ENCODE measurements at places on chromosomes 6 and 20. TPM values are rescaled to one million over a fixed set of nuclear protein-coding genes. Genes with fewer than 3 reads are reported as not detected.

DNA sequence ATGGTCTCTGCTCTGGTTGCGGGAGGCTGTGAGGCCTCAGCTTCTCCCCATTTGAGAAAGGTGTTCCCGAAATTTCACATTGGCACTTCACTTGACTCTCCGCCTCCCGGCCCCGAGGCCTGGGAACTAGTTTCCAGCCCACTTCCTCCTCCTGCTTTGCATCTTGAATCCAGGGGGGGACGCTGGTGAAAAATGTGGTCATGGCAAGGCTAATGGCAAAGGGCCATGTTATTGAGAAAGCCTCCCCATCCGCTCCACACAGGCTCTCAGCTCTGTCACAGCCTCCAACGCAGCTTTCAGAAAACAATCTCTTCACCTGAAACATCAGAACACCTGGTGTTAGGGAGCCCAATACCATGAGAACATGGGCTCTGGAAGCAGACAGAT, 5.6 kb downstream of the PLAGL2 start:
- no peak overlapping the region for H3K4me3 ChIP-seq
- H3K27me3 ChIP-seq = no peaks in the 10 kb centered on the region
- DNase-seq = no peak

GRCh38 chr6:125814481-125814880, 23.7 kb downstream of the NCOA7 start:
- no peaks in the 10 kb centered on the region for H3K27me3 ChIP-seq
- H3K4me1 ChIP-seq = peaks cover 51% of the 10 kb centered on the region
- H3K36me3 ChIP-seq = no peaks in the 10 kb centered on the region
- DNase-seq = no peak
- H3K4me3 ChIP-seq = no peak overlapping the region
- H3K27ac ChIP-seq = peak overlapping the region; percentile 47

DNA sequence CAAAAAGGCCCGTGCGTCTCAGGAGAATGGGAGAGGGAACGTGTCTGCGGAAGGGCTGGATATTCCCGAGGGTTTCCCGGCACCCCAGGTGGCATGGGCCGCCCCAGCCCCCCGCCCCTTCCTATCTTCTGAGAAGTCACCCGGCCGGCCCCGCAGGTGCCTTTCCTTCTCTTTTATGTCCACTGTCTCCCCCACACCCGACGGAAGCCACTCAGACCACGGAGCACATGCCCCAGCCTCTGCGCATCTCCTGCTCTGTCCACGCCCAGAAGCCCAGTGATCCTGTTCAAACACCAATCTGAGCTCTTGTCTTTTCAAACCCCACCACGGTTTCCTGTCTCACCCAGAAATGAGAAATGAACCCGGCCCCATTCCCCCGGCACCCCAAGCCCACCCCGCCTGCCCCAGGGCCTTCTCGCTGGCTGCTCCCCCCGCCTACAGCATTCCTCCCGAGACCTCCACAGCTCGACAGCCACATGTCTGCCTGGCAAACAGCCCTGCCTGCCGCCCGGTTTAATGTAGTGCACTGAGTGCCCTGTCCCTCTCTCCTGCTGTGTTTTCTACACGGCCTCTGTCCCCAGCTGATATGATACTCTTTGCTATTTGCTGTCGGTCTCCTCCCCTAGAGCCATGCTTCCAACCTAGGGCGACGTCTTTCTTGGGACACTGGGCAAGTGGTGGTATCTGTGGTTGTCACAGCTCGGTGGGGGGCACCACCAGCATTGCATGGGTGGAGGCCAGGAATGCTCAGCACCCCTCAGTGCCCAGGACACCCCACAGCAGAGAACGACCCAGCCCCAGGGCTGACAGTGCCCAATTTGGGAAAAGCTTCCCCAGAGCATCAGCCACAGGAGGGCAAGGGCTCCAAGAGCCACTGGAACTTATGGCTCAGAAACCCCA, 182.7 kb downstream of the TAF4 start:
- H3K27ac ChIP-seq = no peak overlapping the region
- no peak for DNase-seq
- no peaks in the 10 kb centered on the region for H3K27me3 ChIP-seq

- DNase-seq = peak; percentile 91
- H3K27me3 ChIP-seq = no peaks in the 10 kb centered on the region
- H3K36me3 ChIP-seq = no peaks in the 10 kb centered on the region
- no peak overlapping the region for H3K27ac ChIP-seq
- peaks cover 23% of the 10 kb centered on the region for H3K4me1 ChIP-seq
- H3K4me3 ChIP-seq = no peak overlapping the region
These were observed 68.9 kb upstream of the FAM184A start for GRCh38 chr6:119147101-119148053.

DNA sequence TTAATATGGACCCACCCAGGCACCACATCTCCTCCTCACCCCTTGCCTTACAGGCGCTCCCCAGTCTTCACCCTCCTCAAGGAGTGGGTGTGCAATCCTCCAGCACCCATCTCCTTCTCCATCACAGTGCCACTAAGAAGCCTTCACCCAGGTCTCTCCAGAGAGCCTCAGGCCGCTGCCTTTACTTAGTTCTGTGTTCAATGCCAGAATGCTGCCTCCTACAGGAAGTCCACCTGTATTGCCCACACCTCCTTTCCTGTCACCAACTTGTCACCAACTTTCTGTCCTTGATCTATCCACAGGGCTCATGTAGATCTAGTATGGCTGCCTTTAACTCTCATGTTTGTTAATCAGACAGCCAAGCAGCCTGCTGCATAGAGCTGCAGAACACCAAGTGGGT, 586 bp upstream of the LST1 start:
- no peak for DNase-seq
- H3K4me3 ChIP-seq = no peak overlapping the region
- H3K27me3 ChIP-seq = no peaks in the 10 kb centered on the region
- H3K4me1 ChIP-seq = peaks cover 20% of the 10 kb centered on the region

- H3K27ac ChIP-seq = no peak overlapping the region
- peaks cover 4% of the 10 kb centered on the region for H3K27me3 ChIP-seq
- no peaks in the 10 kb centered on the region for H3K36me3 ChIP-seq
- H3K4me1 ChIP-seq = peaks cover 19% of the 10 kb centered on the region
- DNase-seq = no peak
These were observed 95.9 kb upstream of the IYD start for GRCh38 chr6:150272976-150273315.

DNA sequence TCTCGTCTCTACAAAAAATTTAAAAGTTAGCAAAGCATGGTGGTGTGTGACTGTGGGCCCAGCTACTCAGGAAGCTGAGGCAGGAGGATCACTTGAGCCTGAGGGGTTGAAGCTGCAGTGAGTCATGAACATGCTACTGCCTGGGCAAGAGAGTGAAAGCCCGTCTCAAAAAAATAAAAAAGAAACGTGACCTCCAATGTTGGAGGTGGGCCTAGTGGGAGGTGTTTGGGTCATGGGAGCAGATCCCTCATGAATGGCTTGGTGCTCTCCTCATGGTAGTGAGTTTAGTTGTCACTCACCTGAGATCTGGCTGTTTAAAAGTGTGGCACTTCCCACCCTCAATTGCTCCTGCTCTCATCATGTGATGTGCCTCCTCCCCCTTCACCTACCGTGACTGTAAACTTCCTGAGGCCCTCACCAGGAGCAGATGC, 24.3 kb downstream of the RBL1 start:
- DNase-seq = no peak
- H3K27me3 ChIP-seq = no peaks in the 10 kb centered on the region
- H3K4me1 ChIP-seq = peaks cover 14% of the 10 kb centered on the region
- no peak overlapping the region for H3K27ac ChIP-seq

GRCh38 chr6:156598071-156598854, 178.9 kb upstream of the ARID1B start:
- no peak overlapping the region for H3K4me3 ChIP-seq
- H3K4me1 ChIP-seq = peaks cover 14% of the 10 kb centered on the region
- no peaks in the 10 kb centered on the region for H3K27me3 ChIP-seq
- H3K36me3 ChIP-seq = no peaks in the 10 kb centered on the region
- H3K27ac ChIP-seq = no peak overlapping the region

- H3K27me3 ChIP-seq = no peaks in the 10 kb centered on the region
- peaks cover 3% of the 10 kb centered on the region for H3K4me1 ChIP-seq
- no peak overlapping the region for H3K27ac ChIP-seq
- H3K4me3 ChIP-seq = no peak overlapping the region
- no peak for DNase-seq
These were observed 294.7 kb downstream of the PTPRT start for GRCh38 chr20:42895020-42895419.

DNA sequence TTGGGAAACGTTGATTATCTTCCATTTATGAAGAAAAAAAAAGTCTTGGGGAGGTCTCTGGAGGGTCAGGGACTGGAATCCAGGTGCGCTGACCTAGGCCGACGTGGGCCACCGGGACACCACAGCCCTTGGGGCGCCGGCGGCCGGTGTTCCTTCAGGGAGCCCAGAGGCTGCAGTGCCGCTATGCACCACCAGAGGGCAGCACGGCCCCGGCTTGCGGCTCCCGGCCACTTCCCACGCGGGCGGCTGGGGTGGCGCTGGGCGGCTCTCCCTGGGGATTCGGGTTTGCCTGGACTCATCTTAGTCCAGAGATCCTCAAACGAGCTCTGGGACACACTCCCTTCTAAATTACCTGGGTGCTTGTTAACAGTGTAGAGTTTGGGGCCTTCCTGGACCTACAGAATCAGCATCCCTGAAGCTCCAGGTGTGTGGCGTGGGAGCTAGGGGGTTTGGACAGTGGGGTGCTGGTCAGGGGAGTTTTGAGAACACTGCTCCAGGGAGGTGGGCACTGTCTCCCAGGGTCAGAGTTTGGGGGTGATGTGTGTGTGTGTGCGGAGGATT, 23.0 kb upstream of the GTSF1L start:
- peak overlapping the region; percentile 84 for H3K27ac ChIP-seq
- peak; percentile 94 for DNase-seq
- H3K36me3 ChIP-seq = no peaks in the 10 kb centered on the region
- no peaks in the 10 kb centered on the region for H3K27me3 ChIP-seq
- no peak overlapping the region for H3K4me3 ChIP-seq

DNA sequence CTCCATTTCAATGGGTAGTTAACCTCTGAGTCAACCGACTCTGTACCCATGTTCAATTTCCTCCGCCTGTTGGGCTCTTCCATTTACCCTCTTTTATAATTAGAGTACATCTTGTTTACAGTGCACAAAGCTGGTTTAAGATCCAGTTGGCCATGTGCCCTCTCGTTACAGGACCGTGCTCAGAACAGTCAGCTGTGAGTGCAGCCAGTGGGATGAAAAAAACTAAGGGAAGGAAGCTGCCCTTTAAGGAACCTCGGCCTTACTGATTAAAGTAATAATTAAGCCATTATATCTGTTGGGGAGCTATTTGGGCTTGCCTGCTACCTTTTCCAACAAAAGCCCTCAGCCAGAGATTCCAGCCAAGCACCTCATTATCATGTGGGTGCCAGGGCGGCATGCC, 68.8 kb downstream of the TMEM170B start:
- peaks cover 35% of the 10 kb centered on the region for H3K4me1 ChIP-seq
- DNase-seq = no peak

DNA sequence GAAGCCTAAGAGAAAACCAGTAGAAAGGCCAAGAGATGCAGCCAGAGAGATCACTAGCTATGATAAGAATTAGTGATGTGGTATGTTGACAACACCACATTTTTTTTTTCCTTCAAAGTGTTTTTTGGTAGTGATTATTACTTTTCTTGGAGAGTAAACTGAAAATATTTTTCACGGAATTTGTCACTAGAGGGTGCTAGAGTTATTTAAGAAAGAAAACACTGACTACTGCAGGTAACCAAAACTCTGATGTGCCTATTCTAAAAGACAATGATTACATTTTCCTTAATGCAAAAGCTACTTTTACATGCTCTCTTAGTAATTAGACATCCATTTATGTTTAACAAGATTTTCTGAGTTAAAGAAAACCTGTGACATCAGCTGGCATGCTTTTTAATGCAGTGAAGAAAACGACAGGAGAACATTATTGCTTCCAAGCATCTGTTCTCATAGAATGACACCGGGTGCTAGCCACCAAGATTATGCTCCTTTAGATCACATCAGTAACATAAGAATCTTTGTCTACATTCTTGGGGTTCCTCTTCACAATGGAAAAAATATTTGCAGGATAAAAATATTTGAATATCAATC, 28.8 kb downstream of the RWDD2A start:
- no peak overlapping the region for H3K4me3 ChIP-seq
- H3K36me3 ChIP-seq = no peaks in the 10 kb centered on the region
- no peaks in the 10 kb centered on the region for H3K4me1 ChIP-seq
- DNase-seq = no peak

- H3K27ac ChIP-seq = no peak overlapping the region
- H3K4me1 ChIP-seq = no peaks in the 10 kb centered on the region
- H3K36me3 ChIP-seq = no peaks in the 10 kb centered on the region
- H3K27me3 ChIP-seq = no peaks in the 10 kb centered on the region
- DNase-seq = no peak
These were observed 49.0 kb upstream of the PAX1 start for GRCh38 chr20:21656308-21657067.

- peak overlapping the region; percentile 40 for H3K27ac ChIP-seq
- H3K4me1 ChIP-seq = peaks cover 23% of the 10 kb centered on the region
- H3K27me3 ChIP-seq = peaks cover 5% of the 10 kb centered on the region
- H3K36me3 ChIP-seq = no peaks in the 10 kb centered on the region
These were observed 882 bp downstream of the CNR1 start for GRCh38 chr6:88165087-88165843.

DNA sequence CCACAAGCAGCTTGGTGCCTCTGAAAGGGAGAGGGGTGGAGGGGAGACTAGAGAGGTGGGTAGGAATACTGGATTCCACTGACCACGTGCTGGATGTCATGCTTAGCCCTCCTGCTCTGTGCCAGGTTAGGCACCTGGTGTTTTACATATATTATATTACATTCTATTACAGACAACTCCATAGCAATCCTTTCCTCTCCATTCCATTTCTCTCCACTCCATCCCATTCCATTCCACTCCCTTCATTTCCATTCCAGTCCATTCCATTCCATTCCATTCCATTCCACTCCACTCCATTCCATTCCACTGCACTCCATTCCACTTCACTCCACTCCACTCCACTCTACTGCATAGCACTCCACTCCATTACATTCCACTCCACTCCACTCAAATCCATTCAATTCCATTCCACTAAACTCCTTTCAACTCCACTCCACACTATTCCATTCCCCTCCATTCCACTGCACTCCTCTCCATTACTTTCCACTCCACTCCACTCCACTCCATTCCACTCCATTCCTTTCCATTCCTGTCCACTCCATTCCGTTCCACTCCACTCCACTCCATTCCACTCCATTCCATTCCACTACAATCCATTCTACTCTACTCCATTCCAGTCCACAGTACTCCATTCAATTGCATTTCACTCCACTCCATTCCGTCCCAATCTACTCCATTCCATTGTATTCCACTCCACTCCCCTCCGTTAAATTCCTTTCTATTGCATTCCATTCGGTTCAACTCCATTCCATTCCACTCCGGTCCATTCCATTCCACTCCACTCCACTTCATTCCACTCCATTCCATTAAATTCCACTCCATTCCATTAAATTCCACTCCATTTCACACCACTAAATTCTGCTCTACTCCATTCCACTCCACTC, 27.2 kb upstream of the DEFB125 start:
- H3K27ac ChIP-seq = no peak overlapping the region
- H3K27me3 ChIP-seq = no peaks in the 10 kb centered on the region

- no peak overlapping the region for H3K27ac ChIP-seq
- no peaks in the 10 kb centered on the region for H3K27me3 ChIP-seq
- H3K4me3 ChIP-seq = no peak overlapping the region
- peaks cover 21% of the 10 kb centered on the region for H3K36me3 ChIP-seq
These were observed 37.0 kb downstream of the NDUFAF5 start for GRCh38 chr20:13821876-13822275.

Gene ANKRD66
- not detected for total RNA-seq

Gene EEF1E1
- 33.4 TPM for total RNA-seq

Gene SLC35B3
- total RNA-seq = 16.6 TPM

Gene TAB2
- 98.8 TPM for total RNA-seq

Gene PCSK2
- 5.8 TPM for total RNA-seq

Gene STX11
- total RNA-seq = 14.1 TPM

Gene ARFGEF3
- total RNA-seq = 3.3 TPM

Gene VPS16
- total RNA-seq = 35.1 TPM

Gene ASIP
- not detected for total RNA-seq

Gene FAM83B
- 0.11 TPM for total RNA-seq

Gene ZSCAN31
- total RNA-seq = 39.1 TPM

Gene SPTLC3
- total RNA-seq = 2.8 TPM

Gene PPP1R3G
- 7.9 TPM for total RNA-seq

Gene EEF1A1
- total RNA-seq = 12,822 TPM

Gene MYBL2
- 0.33 TPM for total RNA-seq

Measured in esophagus muscularis mucosa (tissue), 4 donors.